Left lobe of liver (tissue), 2 donors: ENCODE measurements at places on chromosomes 7 and 10. TPM values are rescaled to one million over a fixed set of nuclear protein-coding genes. Genes with fewer than 3 reads are reported as not detected.

- no peak for DNase-seq
These were observed 125.4 kb upstream of the TARP start for GRCh38 chr7:38398725-38399321.

AGAP3 gene
- 54.7 TPM for total RNA-seq

- no peak for DNase-seq
These were observed 138.1 kb upstream of the CHST15 start for GRCh38 chr10:124231168-124232155.

GPR146 gene
- 28.1 TPM for total RNA-seq

- DNase-seq: no peak
These were observed 319.7 kb downstream of the CXCL12 start for GRCh38 chr10:44064987-44065787.

GRCh38 chr10:16891375-16892313 lies 74.4 kb upstream of the RSU1 start:
- DNase-seq: no peak

DNA sequence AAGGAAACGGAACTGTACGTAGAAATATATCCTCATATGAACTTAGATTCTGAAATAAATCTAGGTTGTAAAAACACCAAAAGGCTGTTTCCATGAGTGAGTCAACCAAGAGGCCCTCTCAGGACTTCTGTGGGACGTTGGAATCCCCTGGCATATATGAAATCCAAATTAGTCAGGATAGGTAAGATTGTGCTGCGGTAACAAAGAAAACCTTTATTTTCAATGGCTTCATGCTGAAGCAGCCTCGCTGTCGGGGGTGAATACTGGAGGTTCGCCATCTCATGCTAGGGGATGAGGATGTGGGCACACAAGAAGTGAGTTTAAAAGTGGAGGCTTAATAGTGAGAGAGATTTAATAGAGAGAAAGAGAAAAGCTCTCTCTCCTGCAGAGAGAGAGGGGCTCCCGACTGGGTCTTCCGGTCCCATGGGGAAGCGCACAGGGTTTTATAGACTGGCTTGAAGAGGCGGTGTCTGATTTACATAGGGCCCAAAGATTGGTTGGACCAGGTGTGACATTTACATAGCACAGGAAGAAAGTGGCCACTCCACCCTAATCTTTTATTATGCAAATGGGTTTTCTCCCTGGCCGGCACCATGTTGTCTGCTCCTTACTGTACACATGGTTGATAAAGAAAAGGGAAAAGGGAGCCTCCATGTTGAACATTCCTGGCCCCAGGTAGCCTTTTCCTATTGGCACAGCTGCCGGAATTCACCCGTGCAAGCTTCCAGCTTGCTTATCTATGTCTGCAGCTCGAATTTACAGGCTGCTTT lies 52.3 kb upstream of the SEPHS1 start:
- no peak for DNase-seq

DNA sequence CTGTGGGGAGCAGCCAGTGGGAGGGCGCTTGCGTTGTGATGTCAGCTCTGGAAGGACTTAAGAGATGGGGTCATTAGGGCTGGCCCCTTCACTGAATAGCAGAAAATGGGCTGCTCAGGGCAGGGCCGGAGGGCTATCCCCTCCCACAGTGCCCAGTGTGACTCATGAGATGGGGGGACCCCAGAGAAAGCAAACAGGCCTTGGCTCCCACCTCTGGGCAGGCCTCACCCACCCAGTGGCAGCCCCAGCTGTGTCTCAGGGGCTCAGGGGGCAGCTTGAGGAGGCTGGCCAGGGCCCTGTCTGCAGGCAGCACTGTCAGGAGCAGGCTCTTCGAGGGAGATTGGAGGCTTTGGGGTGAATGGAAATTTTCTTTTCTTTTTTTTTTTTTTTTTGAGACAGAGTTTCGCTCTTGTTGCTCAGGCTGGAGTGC lies 168.3 kb downstream of the SLIT1 start:
- DNase-seq: no peak

- DNase-seq: no peak
These were observed 25.0 kb downstream of the IFIT3 start for GRCh38 chr10:89352802-89353201.
